ENCODE measurements at places on chromosomes 5 and 9.

DNA sequence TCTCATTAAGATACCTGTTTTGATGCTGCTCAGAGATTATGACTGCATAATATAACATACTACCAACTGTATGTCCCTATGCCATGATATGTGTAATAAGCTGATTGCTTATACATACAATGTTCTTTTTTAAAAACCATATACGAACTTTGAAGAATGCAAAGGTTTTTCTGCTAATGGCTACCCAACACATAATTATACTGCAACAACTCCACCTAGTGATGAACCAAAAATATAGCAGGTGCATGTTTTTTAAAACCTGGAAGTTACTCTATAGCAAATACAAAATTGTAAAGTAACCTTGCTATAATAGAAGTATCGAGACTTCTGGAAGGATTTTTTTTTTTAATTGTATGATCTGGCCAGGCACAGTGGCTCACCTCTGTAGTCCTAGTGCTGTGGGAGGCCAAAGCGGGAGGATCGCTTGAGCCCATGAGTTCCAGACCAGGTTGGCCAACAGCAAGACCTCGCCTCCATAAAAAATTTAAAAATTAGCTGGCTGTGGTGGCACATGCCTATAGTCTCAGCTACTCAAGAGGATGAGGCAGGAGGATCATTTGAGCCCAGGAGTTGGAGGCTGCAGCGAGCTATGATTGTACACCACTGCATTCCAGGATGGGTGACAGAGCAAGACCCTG lies 49.1 kb downstream of the HOMER1 start:
- peak; percentile 37 for DNase-seq

GRCh38 chr9:17723656-17724055 lies 144.8 kb downstream of the SH3GL2 start:
- DNase-seq, result no peak

DNA sequence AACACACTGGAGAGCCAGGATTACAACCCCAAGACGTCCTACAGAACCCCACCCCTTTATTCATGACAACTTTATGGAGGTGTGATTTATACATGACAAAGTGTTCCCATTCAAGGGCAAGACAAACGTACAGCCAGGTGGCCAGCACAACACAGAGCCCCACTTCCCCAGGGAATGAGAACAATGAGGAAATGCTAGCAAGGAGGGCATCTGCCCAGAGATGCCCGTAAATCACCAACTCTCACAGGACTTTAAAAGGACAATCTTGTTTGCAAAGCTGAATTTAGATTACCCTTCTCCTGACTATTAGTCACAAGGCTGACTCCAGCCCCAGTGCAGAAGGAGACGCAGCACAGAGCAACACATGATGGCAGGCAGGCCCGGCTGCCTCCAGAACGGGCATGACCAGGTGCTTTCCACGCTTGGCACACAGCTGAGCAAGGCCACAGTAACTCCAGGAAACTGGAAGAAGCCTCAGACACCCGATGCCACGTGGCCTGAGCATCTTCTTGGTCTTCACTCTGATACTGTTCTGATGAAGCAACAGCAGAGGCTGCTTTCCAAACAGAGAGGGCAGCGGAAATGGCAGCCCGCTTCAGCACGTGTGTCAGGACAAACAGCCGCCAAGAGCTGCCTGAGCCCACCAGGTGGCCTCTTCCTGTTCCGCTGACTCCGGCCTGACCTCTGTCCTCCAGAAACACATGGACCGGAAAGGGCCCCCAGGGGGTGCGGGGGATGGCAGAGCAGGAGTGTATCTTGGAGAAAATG lies 51.4 kb downstream of the ROR2 start:
- no peak for DNase-seq

DNA sequence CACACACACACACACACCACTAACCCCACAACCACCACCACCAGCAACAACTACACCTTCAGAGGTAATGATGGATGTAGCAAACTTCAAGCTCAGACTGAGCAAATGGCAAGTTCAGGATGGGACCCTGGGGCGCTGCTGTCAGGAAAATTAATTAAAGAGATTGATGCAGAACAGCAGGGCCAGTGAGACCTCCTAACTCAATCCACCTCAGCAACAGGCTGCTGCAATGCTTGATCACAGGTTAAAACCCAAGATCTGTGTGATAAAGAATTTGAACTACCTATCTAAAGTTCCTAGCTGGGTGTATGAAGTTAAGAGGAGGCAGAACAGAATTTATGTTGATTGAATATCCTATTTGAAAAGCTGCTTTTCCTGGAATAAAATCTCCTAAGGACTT lies 140.3 kb upstream of the FER start:
- DNase-seq, result no peak

DNA sequence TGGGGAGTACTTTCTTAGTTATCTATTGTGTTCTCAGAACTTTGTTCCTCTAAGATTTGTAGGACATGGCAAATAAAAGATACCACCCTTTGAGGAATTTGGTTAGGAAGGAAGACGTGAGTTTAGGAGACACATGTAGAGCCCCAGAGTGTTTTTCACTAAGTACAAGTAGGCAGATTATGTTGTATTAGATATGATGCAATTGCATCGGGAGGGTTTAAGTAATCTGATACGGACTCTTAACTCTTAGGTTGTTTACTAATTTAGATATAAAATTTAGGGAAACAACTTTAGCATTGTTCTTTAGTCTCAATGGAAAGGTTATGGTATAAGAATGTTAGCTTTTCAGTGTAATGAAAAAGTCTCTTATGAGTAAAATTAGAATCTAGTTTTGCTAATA lies 84.4 kb downstream of the TRIO start:
- DNase-seq, result no peak

GRCh38 chr5:23014825-23015224 lies 161.7 kb upstream of the CDH12 start:
- no peak for DNase-seq

- no peak for DNase-seq
Observed at GRCh38 chr9:31912636-31913035, 471.8 kb upstream of the ACO1 start.

DNA sequence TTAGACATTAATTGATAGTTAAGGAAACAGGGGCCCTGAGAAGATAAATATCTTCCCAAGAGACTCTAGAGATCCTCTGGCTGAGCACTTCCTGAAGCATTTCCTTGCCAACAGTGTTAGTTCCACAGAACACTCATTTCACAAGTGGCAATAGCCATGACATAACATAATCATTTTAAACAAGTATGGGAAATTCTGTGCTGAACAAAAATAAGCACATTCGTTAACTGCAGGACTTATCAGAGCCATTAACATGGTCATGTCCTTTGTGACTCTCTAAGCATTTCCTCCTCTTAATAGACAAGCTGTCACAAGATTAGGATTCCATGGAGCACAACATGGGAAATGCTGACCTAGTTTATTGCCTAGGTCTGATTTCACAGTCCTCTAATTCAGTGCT lies 184.9 kb downstream of the SNX18 start:
- DNase-seq, result no peak

DNA sequence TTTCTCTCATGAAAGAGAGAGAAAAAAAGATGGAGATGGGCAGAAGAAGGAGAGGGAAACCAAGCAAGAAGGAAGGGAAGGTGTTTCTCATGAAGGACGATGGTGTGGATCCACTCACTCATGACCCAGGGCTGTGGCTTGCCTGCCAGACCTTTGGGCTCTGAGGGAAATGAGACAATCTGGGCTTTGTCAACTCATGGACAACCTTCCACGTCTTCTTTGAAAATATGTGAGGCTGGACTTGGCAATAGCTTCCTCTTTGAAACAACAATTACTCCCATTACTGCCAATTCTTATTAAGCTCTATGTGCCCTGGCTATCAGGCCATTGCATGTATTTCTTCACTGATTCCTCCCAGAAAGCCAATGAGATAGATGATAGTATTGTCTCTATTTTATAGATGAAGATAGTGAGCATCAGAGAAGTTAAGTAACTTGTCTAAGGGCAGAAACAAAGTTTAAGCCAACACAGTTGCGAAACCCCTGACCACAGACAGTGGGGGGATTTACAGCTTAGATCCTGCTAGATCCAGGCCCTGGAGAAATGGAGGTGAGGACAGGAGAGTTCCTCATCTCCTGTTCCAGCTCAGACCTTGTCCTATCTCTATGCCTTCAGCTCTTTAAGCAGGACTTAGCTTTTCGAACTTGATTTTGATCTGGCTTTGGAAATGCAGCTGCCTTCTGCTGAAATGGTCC lies 132.4 kb downstream of the GCNT1 start:
- no peak for DNase-seq

- no peak for DNase-seq
Observed at GRCh38 chr9:134071149-134071548, 3.3 kb upstream of the BRD3 start.

GRCh38 chr5:147052519-147052918 lies 174.0 kb upstream of the PPP2R2B start:
- DNase-seq, result no peak

DNA sequence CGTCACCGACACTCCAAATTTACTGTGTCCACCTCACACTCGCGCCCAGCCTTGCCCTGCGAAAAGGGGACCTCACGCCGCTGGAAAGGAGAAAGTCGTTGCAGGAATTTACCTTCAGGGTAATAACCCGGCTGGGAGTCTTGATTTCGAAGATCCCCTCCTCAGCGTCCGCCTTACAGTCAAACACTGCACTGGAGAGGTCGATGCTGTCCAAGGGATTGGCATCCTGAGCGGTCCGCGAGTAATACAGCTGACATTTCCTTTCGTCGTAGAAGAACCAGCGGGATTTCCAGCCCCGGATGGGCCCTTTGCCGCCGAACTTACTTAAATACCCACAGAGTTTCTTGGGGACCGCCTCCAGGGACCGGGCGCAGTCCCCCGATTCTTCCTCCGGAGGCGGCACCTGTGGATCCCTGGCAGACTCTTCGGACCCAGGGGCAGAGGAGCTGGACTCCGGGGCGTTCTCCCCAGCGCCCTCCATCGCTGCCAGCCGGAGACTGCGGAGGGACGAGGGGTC lies 330 bp downstream of the TBC1D2 start:
- DNase-seq, result no peak

DNA sequence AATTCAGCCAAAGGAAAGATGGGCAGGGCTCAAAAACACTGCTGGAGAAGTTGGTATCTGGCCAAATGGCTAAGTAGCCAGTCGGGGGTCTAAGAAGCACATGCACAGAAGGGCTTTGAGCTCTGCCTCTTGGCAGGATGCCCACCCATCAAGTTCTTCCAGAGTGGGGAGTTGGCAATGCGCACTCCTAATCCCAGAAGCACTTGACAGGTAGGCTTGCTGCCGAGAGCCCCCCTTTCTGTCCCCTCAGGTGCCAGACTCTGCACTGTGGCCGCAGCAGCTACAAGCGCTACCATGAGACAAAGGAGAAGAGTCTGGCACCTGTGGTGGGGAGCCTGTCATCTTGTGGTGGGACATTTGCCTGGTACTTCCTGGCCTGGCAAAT lies 252.9 kb upstream of the SLC24A2 start:
- DNase-seq, result no peak

DNA sequence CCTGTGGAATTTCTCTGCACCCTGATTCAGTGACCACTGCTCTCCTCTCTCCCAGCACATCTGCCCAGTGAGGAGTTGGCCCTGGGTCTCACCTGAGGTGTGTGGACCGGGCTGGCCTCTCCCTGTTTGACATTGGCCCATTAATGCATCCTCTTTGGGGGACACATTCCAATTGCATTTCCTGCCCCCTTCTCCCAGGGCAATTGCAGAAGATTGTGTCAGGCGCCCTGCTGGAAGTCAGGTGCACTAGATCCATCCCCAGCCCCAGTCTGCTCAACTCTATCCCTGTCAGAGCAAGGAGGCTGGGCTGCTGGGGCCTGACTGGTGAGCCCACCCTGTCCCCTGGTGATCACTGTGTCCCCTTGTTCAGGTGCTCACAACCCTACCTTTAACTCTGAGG lies 84.5 kb downstream of the LMX1B start:
- no peak for DNase-seq

- no peak for DNase-seq
Observed at GRCh38 chr9:127159949-127160610, 37.6 kb upstream of the ANGPTL2 start.

- DNase-seq, result no peak
Observed at GRCh38 chr5:3217114-3217513, 378.5 kb upstream of the IRX1 start.

DNA sequence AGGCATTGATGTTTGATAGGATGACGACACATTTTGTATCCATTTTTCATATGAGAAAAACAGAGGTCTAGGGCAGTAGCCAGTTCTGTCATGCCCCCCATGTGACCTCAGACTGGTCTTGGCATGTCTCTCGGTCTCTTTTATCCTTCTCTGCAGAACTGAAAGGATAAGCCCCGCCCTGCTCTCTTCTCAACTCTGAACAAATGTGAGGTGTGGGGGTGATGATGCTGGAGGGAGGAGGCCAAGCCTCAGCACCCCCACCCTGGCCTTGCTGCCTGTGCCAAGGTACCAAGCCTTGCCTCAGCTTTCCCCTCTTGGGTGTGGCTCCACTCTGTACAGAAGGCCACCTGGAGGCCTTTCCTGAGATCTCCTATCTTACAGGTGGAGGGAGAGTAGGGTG lies 19.5 kb upstream of the CRB2 start:
- DNase-seq, result no peak

Measured in activated CD4-positive, alpha-beta T cell treated with anti-CD3 and anti-CD28 coated beads, Interleukin-2, Interleukin-6, amounts not matched to agents 100 ng/mL and 50 ng/mL, durations not matched to agents 16 hours and 8 hours (primary cell).